Activated naive CD8-positive, alpha-beta T cell treated with anti-CD3 and anti-CD28 coated beads, Interleukin-2, amount 10 ng/mL, durations not matched to agents 7 days and 5 days (primary cell): ENCODE measurements at places on chromosomes 4 and X.
A peak's percentile ranks its signal among the peaks of the same experiment; 100 is the strongest.

DNA sequence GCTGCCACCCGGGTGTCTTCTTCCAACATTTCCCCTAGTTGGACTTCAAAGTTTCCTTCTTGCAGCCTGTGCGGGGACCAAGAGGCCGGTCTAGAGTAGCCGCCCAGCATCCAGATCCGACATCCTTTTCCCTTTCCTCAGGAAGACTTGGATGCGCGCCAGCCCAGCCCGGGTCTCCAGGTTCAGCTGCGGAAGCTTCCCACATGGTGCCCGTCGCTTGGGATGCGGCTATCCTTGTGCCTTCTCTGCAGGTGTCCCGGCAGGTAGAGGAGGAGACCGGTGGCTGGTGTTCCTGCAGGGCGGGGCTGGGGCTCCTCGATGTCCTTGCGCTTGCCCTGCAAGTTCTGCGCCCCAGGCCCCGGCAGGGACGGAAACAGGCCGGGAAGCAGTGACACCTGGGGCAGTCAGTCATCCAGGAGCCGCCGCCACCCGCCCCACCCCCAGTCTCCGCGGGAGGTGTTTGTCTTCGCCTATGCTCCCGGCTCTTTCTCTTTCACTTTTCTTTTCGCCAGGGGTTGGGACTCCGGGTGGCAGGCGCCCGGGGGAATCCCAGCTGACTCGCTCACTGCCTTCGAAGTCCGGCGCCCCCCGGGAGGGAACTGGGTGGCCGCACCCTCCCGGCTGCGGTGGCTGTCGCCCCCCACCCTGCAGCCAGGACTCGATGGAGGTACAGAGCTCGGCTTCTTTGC, at the start of gene IL15:
TSS of gene IL15 (plus strand) at position 502 of the 689 bp plus-strand sequence. CDS start 82,882 bp downstream, outside the sequence.
- peak; percentile 71 for DNase-seq

DNA sequence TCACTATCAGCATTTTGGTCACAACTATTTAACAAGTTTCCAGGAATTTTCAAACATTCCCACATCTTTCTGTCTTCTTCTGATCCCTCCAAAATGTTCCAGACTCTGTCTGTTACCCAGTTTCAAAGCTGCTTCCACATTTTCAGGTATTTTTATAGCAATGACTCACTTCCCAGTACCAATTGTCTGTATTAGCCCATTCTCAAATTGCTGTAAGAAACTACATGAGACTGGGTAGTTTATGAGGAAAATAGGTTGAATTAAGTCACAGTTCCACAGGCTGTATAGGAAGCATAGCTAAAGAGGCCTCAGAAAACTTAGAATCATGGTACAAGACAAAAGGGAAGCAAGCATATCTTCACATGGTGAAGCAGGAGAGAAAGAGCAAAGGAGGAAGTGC, 475.0 kb upstream of the PCDH7 start:
- no peak for DNase-seq

DNA sequence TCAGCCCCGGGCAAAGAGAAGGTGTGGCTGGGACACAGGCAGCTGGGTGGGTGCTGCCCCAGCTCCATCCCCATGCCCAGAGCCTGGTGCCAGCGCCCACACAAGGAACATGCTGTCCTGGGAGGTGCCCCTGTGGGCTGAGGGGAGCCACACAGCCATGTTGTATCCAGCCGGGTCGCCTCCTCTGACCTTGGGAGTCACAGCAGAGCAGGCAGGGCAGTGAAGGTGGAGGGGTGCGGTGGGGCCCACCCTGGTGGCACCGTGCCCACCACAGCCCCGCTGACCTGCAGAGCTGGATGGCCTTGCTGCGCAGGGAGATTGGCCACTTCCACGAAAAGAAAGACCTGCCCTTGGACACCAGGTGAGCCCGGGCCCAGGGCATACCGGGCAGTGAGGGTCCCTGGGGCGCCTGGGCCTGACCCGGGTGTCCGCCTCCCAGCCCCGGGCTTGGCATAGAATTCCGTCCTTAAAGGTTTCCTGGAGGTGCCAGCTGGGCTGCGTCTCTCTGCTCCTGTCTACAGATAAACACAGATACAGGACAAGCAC, 18.7 kb upstream of the ADD1 start:
- peak; percentile 25 for DNase-seq

GRCh38 chrX:31629195-31629594, 557.4 kb upstream of the FTHL17 start:
- no peak for DNase-seq

- no peak for DNase-seq
Measured at GRCh38 chr4:149173241-149174013, 642.2 kb downstream of the IQCM start.

DNA sequence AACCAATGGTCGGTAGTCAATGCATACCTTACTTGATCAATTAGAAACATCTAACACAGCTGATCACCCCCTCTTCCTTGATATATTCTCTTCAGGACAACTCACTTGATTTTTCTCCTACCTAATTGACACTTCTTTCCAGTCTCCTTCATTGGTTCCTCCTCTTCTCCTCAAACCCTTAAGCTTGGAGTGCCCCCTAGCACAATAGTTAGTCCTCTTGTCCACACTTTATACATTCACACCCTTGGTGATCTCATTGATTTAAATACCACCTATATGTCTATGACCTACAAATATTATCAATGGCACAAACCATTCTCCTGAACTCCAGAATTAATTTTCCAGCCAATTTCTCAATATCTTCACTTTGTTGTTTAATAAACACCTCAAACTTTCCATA, 724.0 kb downstream of the ADGRL3 start:
- DNase-seq: no peak

- no peak for DNase-seq
Measured at GRCh38 chrX:154735695-154736393, 15.0 kb downstream of the GAB3 start.

- DNase-seq: no peak
Measured at GRCh38 chr4:41204400-41204978, 9.9 kb downstream of the APBB2 start.

- DNase-seq: no peak
Measured at GRCh38 chrX:68203646-68204045, 229.6 kb downstream of the OPHN1 start.

- DNase-seq: no peak
Measured at GRCh38 chr4:165203541-165204461, 3.6 kb upstream of the KLHL2 start.

GRCh38 chr4:61440321-61440720, 240.2 kb downstream of the ADGRL3 start:
- no peak for DNase-seq
